ENCODE measurements at places on chromosomes 7 and 10.

- DNase-seq = no peak
- H3K36me3 ChIP-seq = no peaks in the 10 kb centered on the region
- H3K27me3 ChIP-seq = peaks cover 52% of the 10 kb centered on the region
- peaks cover 33% of the 10 kb centered on the region for H3K4me1 ChIP-seq
- H3K4me3 ChIP-seq = no peak overlapping the region
Measured at GRCh38 chr7:132568962-132569361, 7.3 kb downstream of the PLXNA4 start.

GRCh38 chr10:125076891-125077541 is 83.3 kb downstream of the CTBP2 start:
- H3K4me3 ChIP-seq = no peak overlapping the region
- no peaks in the 10 kb centered on the region for H3K27me3 ChIP-seq
- no peak for DNase-seq
- no peaks in the 10 kb centered on the region for H3K4me1 ChIP-seq

DNA sequence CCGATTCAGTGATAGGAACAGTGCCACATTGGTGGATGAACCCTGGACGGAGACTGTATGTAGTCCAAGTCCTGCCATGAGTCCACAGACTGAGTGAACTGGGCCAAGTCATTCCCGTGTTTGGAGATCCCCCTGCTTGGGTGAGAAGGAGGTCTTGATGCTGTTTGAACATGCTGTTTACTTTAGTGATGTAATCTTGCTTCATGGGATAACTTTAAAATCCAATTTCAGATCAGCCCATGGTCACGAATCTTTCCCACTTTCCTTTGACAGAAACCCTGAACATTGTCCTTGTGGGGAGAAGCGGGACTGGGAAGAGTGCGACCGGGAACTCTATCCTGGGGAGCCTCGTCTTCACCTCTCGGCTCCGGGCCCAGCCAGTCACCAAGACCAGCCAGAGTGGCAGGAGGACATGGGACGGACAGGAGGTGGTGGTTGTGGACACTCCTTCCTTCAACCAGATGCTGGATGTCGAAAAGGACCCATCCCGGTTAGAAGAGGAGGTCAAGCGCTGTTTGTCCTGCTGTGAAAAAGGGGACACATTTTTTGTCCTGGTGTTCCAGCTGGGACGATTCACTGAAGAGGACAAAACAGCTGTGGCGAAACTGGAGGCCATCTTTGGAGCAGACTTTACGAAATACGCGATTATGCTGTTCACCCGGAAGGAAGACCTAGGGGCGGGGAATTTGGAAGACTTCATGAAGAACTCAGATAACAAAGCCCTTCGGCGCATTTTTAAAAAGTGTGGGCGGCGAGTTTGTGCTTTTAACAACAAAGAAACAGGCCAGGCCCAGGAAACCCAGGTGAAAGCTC is 26.6 kb downstream of the GIMAP8 start:
- no peaks in the 10 kb centered on the region for H3K27me3 ChIP-seq
- no peak for DNase-seq
- no peak overlapping the region for H3K27ac ChIP-seq
- no peaks in the 10 kb centered on the region for H3K36me3 ChIP-seq

- H3K4me3 ChIP-seq = no peak overlapping the region
- no peaks in the 10 kb centered on the region for H3K27me3 ChIP-seq
- peaks cover 12% of the 10 kb centered on the region for H3K4me1 ChIP-seq
- DNase-seq = no peak
- no peaks in the 10 kb centered on the region for H3K36me3 ChIP-seq
Measured at GRCh38 chr7:116041615-116042014, 11.1 kb upstream of the TFEC start.

DNA sequence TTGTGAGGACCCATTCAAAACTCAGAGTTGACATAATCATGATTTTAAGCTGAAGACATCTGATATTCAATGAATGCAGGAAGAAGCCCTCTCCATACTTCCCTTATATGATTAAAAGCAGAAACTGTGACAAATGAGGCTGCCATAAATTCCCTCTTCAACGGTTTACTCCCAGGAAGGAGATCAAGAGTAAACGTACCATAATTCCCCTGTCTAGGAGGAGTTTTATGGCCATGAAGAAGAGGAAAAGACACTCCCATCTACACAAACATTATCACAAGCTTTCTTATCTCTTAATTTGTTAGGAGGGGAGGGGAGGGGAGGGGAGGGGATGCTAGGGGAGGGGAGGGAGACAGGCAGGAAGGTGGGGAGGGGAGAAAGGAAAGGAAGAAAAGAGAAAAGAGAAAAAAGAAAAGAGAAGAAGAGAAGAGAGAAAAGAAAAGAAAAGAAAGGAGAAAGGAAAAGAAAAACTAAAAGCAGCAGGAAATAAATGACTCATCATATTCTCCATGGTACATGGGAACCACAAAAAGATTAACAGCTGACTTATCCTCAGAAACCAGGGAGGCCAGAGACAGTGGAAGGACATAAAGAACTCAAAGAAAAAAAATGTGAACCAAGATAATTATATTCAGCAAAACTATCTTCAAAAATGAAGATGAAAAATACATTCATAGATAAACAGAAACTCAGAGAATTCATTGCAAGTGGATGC is 121.6 kb downstream of the ALOX5 start:
- H3K27ac ChIP-seq = no peak overlapping the region
- H3K4me3 ChIP-seq = no peak overlapping the region
- no peaks in the 10 kb centered on the region for H3K36me3 ChIP-seq
- no peaks in the 10 kb centered on the region for H3K4me1 ChIP-seq
- DNase-seq = no peak
- H3K27me3 ChIP-seq = no peaks in the 10 kb centered on the region

GRCh38 chr7:158077151-158077840 is 510.3 kb downstream of the PTPRN2 start:
- H3K27ac ChIP-seq = no peak overlapping the region
- H3K36me3 ChIP-seq = no peaks in the 10 kb centered on the region
- H3K4me3 ChIP-seq = no peak overlapping the region
- no peaks in the 10 kb centered on the region for H3K4me1 ChIP-seq
- DNase-seq = no peak
- H3K27me3 ChIP-seq = no peaks in the 10 kb centered on the region

GRCh38 chr7:120170834-120171233 is 102.1 kb upstream of the KCND2 start:
- H3K4me3 ChIP-seq = no peak overlapping the region
- H3K36me3 ChIP-seq = no peaks in the 10 kb centered on the region
- no peak overlapping the region for H3K27ac ChIP-seq
- no peaks in the 10 kb centered on the region for H3K27me3 ChIP-seq

DNA sequence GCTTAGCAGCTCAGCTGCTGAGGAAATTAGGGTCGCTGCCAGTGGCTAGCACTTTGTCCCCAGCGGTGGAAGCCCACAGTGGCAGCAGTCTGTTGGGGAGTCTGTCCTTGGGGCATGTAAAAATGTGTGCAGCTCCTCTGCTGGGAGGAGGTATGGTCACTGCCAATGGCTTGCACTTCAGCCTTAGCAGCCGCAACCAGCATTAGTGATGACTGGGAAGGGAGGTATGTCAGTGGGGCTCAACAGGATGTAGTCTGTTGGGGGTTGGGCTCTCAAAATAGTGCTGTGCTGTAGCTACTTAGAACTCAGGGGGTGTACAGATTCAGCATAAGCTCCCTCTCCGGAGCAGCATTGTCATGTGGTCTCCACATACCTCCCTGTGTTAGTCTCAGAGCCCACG is 189.9 kb downstream of the ZEB1 start:
- no peak overlapping the region for H3K4me3 ChIP-seq
- DNase-seq = no peak
- H3K27me3 ChIP-seq = no peaks in the 10 kb centered on the region

GRCh38 chr10:4725917-4726606 is 99.9 kb upstream of the AKR1E2 start:
- no peak overlapping the region for H3K4me3 ChIP-seq
- no peaks in the 10 kb centered on the region for H3K27me3 ChIP-seq
- DNase-seq = no peak
- no peaks in the 10 kb centered on the region for H3K4me1 ChIP-seq
- no peaks in the 10 kb centered on the region for H3K36me3 ChIP-seq

DNA sequence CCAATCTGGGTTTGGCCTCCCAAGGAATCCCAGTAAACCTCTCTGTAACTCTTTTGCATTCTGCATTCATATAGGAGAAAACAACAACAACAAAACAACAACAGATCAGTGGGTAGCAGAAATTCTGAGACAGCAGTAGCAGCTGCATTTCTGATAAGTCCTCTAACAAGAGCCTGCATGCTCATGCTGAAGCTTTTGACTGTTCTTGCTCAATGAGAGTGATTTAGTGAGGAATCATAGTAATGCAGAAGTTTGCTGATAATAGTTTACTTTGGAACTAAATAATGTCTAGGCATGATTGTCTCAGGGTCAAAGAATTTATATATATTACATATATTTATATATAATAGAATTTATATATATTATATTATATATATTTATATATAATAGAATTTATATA is 35.2 kb downstream of the BMPER start:
- H3K4me3 ChIP-seq = no peak overlapping the region
- no peak for DNase-seq
- H3K27ac ChIP-seq = no peak overlapping the region
- H3K36me3 ChIP-seq = no peaks in the 10 kb centered on the region
- no peaks in the 10 kb centered on the region for H3K27me3 ChIP-seq

- no peak overlapping the region for H3K4me3 ChIP-seq
- no peaks in the 10 kb centered on the region for H3K27me3 ChIP-seq
- no peaks in the 10 kb centered on the region for H3K36me3 ChIP-seq
- no peak overlapping the region for H3K27ac ChIP-seq
- DNase-seq = no peak
- no peaks in the 10 kb centered on the region for H3K4me1 ChIP-seq
Measured at GRCh38 chr10:32622409-32622808, 176.5 kb downstream of the CCDC7 start.

GRCh38 chr10:76114581-76115001 is 683.2 kb downstream of the LRMDA start:
- H3K4me3 ChIP-seq = no peak overlapping the region
- peaks cover 14% of the 10 kb centered on the region for H3K4me1 ChIP-seq
- peaks cover 18% of the 10 kb centered on the region for H3K27me3 ChIP-seq
- no peak for DNase-seq

DNA sequence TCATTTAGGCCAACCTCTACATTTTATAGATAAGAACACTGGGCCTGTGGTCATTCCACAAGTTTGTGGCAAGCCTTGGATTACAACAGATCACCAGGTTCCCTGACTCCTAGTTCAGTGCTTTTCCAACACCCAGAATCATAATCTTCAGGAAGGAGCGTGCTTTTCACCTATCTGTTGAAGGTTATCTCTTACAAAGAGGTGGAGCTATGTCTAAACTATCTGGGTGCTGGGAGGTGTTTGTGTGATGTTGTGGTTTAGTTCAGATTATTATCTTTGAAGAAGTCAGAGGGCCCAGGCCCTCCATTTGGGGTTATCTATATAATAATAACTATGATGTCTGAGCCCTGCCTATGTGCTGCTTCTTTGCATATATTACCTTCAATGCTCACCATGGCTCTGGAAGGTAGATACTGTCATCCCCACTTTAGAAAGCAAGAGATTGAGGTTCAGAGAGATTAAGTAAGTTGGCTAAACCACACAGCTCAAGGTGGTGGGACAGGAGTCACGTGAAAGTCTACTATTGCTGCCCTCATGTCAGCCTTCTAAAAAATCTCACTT is 24.0 kb downstream of the IL2RA start:
- no peaks in the 10 kb centered on the region for H3K4me1 ChIP-seq
- DNase-seq = no peak
- no peaks in the 10 kb centered on the region for H3K27me3 ChIP-seq
- no peaks in the 10 kb centered on the region for H3K36me3 ChIP-seq

GRCh38 chr7:2566348-2566889 is 7.6 kb downstream of the IQCE start:
- H3K27ac ChIP-seq = no peak overlapping the region
- H3K36me3 ChIP-seq = no peaks in the 10 kb centered on the region
- H3K4me1 ChIP-seq = no peaks in the 10 kb centered on the region
- no peak for DNase-seq
- H3K27me3 ChIP-seq = no peaks in the 10 kb centered on the region

DNA sequence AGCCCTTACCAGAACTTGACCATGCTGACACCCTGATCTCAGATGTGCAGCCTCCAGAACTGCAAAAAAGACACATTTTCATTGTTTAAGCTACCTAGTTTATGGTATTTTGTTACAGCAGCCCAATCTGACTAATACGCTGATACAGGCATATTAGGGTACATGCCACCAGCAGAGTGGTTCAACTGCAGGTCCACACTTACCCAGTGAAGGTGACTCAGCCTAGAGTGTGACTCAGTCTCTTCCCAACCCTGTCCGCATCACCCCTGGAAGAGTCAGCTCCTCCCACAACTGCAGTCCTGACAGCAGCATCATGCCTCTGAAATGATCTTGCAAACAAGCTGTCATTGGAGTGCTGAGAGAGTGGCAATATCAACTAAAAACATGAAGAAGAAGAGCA is 30.8 kb upstream of the GOT1 start:
- no peak overlapping the region for H3K27ac ChIP-seq
- DNase-seq = no peak
- H3K36me3 ChIP-seq = no peaks in the 10 kb centered on the region
- no peaks in the 10 kb centered on the region for H3K27me3 ChIP-seq
- no peak overlapping the region for H3K4me3 ChIP-seq

GRCh38 chr7:39535720-39536119 is 30.5 kb upstream of the YAE1 start:
- H3K36me3 ChIP-seq = no peaks in the 10 kb centered on the region
- H3K27ac ChIP-seq = no peak overlapping the region
- H3K4me1 ChIP-seq = peaks cover 8% of the 10 kb centered on the region
- no peak for DNase-seq
- H3K4me3 ChIP-seq = no peak overlapping the region

DNA sequence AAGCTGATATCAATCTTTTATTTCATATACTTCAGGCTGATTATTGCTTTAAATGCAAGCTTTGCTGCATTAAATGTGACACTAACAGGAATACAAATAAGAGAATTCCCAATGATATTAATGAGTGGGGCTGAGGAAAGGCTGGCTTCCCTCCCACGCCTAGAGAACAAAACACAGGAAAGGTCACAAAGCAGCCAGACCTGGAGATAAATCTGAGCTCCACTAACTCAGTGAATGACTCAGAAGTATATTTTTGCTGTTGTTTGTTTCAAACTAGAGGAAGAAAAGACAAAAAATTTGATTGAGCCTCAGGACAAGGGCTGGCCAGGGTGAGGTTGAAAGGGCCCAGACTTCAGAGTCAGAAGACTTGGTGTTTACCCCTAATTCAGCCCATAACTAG is 88.1 kb downstream of the XPNPEP1 start:
- H3K36me3 ChIP-seq = no peaks in the 10 kb centered on the region
- no peak for DNase-seq
- H3K27ac ChIP-seq = no peak overlapping the region
- no peak overlapping the region for H3K4me3 ChIP-seq
- H3K27me3 ChIP-seq = no peaks in the 10 kb centered on the region
- H3K4me1 ChIP-seq = no peaks in the 10 kb centered on the region
